Kidney glomerular epithelial cell (primary cell): ENCODE measurements at places on chromosomes 1 and 21.

DNA sequence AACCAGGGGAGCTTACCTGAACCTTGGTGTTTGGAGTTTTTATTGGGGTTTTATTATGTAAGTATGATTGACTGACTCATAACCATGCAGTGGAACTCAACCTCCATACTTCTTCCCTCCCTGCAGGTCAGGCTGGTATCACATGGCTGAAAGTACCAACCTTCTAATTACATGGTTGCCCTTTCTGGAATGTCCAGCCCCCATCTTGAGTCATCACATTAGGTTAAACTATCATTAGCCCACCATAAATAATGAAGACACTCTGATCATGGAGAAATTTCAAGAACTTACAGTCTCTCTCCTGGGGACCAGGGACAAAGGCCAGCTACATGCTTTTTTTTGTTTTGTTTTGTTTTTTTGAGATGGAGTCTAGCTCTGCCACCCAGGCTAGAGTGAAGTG lies 19.2 kb upstream of the DPH5 start:
- DNase-seq: no peak

- DNase-seq: no peak
Observed at GRCh38 chr1:151993084-151993733, 450 bp downstream of the S100A10 start.

DNA sequence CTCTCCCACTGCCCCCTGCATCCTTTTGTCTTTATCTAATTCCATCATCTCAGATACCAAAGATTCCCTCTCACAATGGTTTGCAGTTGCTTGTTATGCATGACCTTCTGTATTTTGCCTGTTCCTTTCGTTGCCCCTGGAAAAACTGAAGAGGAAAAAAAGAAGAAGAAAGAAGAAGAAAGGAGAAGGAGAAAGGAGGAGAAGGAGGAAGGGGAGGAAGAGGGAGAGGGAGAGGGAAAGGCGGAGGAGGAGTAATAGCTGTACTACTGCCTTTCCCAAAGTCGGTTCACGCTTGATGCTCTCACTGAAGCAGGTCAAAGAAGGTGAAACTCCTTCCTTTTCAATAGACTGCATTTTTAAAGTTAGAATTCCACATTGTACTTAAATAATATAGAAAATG lies 513.8 kb downstream of the PTPRC start:
- no peak for DNase-seq

DNA sequence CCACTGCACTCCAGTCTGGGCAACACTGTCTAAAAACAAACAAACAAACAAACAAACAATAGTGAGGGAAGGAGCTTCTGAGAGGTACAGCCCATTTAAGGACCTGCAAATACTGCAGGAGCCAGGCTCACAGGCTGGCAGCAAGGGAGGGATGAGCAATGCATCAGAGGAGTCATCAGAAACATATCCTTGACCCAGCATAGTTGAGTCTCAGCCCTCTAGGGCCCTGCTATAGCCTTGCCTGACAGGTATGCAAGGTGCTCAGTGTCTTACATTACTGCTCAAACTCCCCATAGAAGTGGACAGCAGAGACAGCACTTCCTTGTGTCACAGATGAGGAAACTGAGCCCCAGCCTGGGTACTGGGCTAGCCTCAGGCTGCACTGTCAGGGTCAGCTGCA lies 7.3 kb upstream of the TTC4 start:
- no peak for DNase-seq

DNA sequence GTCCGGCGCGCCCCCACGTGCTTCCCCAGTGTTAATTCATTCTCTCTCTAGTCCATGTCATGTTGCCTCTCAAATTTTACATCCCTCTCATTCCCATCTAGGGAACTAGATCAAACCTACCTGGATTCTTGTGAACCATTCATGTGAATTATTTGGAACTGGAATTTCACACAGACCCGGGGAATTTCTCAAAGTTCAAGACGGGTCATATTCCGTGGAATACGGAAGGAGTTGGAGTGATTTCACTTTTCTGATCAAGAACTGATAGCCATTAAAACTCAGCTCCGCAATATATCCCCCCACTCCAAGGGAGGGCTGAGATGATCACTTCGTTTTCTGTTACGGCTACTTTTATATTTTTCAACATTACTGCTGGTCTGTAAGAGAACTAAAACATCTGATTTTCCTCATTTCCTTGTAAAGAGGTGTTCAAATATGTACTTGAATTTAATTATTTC lies 1.0 kb upstream of the ENO1 start:
- peak; percentile 68 for DNase-seq

- DNase-seq: no peak
Observed at GRCh38 chr1:7171574-7171973, 386.3 kb downstream of the CAMTA1 start.

DNA sequence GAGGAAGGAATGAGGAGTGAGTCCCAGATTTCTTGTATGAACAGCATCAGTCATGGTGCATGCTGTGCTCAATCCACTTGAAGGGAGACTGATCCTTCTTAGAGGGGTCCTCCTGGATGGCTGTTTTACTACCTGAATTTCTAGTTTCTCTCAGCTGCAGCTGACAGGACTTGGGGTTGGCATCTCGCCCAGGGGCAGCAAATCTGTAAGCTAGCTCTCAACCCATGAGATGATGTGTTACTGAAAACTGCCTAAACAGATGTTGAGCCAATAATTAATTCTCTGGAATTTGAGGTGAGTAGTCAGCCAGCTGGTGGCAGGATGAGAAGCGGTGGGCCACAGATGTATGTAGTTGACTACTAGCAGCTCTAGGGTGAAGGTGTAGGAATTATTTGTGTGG lies 19.6 kb downstream of the BACH1 start:
- no peak for DNase-seq

DNA sequence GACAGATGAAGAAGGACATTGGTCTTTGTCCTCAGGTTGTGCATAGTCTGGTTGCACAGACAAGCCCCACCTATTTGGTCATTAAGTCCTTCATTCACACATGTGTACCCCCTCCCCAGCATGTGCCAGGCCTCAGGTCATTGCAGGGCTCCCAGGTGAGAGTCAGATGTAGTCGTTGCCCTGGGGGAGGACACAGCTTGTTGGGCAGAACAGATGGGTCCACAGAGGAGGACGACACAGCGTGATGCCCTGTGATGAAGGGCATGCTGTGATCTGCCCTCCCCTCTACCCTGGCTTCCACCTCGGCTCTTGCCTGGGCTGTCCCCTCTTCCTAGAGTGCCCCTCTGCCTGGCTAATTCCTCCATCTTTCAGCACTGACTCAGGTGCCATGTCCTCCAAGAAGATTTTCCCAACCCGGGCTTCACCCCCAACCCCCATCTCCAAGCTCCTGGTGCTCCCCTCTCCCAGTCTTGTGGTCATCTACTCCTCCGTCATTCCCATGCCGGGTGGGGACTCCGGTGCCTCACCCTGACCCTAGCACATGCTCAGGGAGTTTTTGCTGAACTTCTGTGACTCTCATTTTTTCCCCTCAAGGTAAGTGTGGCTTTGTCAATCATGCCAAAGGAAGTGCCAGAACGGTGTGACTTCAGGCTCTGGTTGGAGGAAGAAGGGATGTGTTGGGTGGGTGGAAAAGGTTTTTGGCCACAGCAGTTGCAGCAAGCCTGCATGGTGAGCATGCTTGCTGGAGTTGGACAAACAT lies 220.5 kb downstream of the FOXD2 start:
- DNase-seq: no peak

DNA sequence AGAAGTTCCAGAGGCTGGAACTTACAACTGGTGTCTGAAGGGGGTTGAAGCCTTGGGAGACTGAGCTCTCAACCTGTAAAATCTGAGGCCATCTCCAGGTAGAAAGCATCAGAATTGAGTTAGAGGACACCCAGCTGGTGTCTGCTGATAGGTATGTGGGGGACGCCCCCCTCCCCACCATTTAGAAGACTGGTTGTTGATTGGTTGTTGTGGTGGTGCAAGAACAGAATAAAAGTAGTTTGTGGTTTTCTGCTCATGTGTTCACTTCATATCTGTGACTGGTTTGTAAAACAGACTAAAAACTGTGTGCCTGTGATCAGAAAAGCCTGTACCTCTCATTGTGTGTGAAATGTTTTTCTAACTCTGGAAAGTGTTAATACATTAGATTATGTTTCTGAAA lies 33.2 kb upstream of the PDE4B start:
- no peak for DNase-seq

DNA sequence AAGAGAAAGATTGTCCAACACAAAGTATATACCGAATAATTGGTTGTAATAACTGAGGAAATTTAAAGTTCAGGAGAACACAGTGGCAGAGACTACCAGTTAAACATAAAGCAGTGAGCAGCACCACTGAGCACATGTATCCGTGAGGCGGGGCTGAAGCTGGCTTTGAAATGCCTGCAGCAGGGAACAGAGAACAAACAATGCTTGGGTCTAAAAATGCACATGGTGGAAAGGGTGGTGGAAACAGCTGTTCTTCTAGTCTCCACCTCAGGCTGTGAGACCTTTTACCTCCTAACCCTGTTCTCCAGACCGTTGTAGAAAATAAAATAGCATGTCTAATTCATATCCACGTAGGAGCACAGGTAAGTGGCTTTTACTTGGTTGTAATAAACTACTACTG lies 7.7 kb upstream of the GNG4 start:
- DNase-seq: no peak

DNA sequence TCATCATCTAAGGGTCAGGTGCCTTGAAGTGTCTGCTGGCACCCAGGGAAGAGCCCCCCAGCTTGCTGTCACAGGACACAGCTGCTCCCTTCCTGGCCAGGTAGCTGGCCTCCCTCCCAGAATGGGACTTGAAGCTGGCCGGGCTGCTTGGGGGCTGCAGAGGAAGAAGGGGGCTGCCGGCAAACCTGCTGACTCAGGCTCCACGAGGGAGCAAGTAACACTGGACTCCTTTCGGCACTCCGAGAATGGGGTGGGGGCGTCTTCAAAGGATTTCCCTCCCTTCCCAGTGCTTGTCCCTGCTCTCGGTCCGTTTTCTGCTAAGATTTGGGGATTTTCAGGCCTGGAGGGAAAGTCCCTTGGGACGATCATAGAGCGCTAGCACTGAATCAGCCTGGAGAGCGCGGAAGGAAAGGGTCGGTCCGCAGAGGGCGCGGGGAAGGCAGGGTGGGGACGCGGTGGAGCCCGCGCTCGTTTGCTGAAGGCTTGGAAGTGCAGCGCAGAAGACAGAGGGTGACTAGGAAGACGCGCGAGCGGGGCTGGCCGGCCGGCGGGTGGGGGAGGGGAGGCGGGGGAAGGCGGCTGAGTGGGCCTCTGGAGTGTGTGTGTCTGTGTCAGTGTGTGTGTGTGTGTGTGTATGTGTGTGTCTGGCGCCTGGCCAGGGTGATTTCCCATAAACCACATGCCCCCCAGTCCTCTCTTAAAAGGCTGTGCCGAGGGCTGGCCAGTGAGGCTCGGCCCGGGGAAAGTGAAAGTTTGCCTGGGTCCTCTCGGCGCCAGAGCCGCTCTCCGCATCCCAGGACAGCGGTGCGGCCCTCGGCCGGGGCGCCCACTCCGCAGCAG lies at the start of gene CSF1:
Gene CSF1 (plus strand): TSS at position 727 of the 840 bp plus-strand sequence. CDS start 175 bp downstream, outside the sequence.
- DNase-seq: peak; percentile 46

DNA sequence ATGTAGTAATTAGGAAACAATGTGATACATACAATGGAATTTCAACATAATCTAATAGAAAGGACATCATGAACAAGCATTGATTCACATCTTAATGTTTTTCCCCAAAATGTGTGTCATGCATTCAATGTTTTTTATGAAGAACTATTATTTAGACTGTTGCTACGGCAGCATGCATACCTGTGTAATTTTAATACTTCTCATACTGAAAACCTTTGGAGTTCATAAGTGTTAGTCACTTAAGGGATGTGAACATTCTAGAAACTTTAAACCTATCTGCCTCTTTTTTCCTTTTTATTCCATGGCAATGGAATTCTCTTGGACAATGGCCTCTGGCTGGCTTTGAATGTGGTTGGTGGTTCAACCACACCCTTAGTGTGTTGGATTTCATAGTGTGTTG lies 48.6 kb downstream of the TMPRSS15 start:
- no peak for DNase-seq

GRCh38 chr1:193543259-193543658 lies 356.8 kb upstream of the B3GALT2 start:
- DNase-seq: no peak

- DNase-seq: no peak
Observed at GRCh38 chr1:218436997-218437396, 91.9 kb downstream of the TGFB2 start.
